Central memory CD8-positive, alpha-beta T cell (primary cell): ENCODE measurements at places on chromosomes 12 and 14.

DNA sequence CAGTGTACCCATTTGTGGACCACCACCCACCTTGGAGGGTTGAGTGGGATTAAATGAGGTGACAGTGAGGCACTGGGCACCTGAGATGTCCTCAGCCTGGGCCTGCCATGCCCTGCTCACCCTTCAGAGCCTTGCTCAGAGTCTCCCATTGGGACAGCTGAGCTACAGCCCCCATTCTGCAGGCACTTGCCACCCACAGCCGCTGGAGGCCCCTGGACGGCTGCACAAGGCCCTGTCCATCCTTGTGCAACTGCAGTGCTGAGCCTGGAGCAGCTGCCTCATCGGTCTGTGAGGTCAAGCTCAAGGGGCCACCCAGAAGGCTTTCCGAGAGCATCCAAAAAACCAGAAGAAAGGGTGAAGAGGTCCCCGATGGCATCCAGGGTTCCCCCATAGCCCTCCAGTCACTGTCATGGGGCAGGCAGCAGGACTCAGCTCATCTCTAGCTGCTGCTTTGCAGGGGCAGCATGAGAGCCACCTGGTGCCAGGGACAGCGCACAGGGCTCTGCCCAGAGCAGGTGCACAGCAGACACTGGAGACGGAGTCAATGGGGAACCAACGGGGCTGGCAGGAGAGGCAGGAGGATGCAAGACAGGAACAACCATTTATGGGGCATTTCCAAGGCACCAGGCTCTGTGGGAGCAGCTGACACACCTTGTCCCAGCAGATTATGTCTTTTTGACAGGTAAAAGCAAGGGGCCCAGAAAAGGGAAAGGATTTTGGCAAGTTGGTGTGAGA is 84.6 kb downstream of the ARL6IP4 start:
- DNase-seq, result no peak

DNA sequence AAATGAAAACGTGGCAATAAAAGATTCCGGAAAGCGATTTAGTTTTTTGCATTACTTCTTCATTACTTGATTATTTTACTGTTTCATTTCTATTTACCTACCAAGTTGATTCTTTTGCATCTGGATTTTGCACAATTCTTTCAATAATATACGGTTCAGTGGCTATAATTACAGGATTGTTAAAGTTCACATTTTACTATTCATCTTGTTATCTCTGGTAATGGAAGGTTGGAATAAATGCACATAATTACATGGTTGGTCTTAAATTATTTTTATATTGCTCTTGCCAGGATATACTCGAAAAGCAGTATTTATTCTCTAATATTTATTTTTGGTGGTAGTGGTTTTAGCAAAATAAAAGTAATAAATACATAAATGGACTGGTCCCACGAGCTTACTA is 837.9 kb downstream of the DIO2 start:
- DNase-seq, result no peak

- DNase-seq, result no peak
These were observed 125.4 kb downstream of the STXBP6 start for GRCh38 chr14:24924544-24924943.

DNA sequence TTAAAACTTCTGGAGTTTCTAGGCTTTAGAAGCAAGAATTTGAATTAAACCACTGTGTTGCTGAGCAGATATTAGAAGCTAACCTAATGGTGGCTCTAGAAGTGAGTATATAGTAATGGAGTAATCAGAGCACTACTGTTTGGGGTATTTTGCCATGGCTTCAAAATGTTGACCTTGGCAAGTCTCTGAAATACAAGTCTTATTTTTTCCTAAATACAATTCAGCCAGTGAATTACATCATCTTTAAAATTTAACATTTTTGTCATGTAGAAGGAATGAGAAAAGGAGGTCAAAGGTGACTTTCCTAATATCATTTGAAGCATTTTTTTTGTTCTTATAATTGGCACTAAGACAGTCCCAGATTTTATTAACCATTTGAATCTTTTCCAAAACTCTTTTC is 25.2 kb downstream of the PMCH start:
- no peak for DNase-seq

- DNase-seq, result no peak
These were observed 67.4 kb downstream of the DDX51 start for GRCh38 chr12:132076711-132077110.

DNA sequence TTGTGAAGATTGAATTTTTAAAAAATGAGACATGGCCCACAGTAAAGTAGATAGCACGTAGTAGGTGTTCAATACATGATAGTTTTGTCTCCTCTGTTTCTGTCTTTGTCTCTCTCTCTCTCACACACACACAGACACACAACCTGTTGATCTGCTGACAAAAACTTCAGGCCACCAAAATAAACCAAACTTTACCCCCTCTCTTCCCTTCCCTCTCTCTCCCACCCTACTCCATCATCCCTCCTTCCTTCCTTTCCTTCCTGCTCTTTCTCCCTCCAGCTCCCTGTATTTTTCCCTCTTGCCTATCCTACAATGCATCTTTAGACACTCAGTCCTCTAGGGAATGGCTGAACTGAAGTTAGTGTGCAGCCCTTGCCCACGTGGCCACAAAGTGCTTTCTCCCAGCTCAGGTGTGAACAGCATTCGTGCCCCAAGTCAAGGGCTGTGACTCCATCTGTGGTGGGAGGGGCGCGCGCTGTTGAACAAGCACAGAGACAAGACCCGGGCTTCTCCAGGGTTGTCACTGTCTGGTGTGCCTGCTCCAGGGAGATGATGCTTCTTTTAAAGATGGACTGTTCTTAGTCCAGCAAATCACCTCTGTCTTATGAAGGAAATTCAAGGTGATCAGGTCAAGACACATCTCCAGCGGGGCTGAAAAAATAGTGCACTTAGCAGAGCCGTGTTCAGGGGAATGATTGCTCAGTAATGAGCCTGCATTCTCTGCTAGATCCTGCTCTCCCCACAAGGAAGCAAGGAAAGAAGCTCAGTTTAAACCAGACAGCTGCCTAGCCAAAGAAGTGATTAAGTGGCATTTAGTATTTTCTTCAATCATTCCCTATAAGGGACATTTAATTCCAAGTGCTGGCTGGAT is 75.3 kb downstream of the WSCD2 start:
- DNase-seq, result no peak

- no peak for DNase-seq
These were observed 31.8 kb upstream of the KRT77 start for GRCh38 chr12:52735106-52735505.

GRCh38 chr14:63563370-63564026 is 20.3 kb upstream of the PPP2R5E start:
- no peak for DNase-seq

DNA sequence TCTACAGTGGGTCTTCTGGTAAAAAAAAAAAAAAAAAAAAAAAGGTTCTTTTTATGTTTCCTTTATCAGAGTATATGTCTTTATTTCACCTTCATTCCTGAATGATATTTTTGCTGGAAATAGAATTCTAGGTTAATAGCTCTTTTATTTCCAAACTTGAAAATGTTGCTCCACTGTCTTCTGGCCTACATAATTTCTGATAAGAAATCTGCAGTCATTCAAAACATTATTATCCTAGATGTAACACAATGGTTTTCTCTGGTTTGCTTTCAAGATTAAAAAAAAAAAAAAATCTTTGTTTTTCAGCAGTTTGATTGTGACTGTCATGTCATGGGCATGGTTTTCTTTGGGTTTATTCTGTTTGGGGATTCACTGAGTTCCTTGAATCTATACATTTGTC is 19.5 kb downstream of the DCP1B start:
- DNase-seq, result no peak

- DNase-seq, result no peak
These were observed 1297.7 kb downstream of the AACS start for GRCh38 chr12:126362964-126363363.

- no peak for DNase-seq
These were observed 2.3 kb downstream of the CLEC2B start for GRCh38 chr12:9866860-9867269.

GRCh38 chr12:77522247-77522646 is 308.4 kb upstream of the NAV3 start:
- no peak for DNase-seq

GRCh38 chr12:32585680-32586079 is 93.4 kb upstream of the DNM1L start:
- DNase-seq, result no peak

- DNase-seq, result no peak
These were observed 55.5 kb upstream of the LDHB start for GRCh38 chr12:21713133-21713532.

DNA sequence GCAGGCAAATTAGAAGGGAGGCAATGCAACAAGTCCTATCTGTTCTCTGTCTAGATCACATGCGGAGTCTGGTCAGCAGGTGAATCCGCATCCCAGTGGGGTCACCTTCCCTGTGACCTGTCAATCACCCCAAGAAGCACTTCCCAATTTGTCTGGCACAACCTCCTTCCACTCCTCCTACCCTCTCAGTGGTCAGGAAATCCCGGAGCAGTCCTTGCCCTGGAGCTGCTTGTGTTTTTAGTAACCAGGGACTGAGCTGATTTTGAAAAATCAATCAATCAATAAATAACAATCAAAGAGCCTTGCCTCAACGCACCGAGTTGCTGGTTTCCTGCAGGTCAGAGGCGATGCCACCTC is 572 bp upstream of the ACSS3 start:
- DNase-seq, result no peak

- no peak for DNase-seq
These were observed 19.2 kb downstream of the PPTC7 start for GRCh38 chr12:110563702-110564470.

DNA sequence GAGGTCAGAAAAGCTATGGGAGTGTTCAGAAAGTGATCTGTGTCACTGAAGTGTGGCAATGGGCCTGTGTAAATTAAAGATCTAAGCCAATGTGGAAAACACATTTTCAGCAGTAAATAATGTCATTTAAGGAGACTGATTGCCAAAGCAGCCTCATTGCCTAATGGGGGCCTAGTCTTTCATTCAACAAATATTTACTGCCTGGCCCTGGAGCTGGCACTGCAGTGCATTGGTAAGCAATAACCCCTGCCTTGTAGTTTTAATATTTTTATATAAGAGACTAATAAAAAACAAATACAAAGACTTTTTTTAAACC is 326.6 kb downstream of the BTG1 start:
- DNase-seq, result no peak

GRCh38 chr12:59595883-59596540 is at the start of gene SLC16A7:
Gene SLC16A7 (plus strand): TSS chr12:59596029. CDS start chr12:59704802, 108,773 bp downstream.
- peak; percentile 73 for DNase-seq

- no peak for DNase-seq
These were observed 177.4 kb upstream of the HIF1A start for GRCh38 chr14:61517911-61518384.

DNA sequence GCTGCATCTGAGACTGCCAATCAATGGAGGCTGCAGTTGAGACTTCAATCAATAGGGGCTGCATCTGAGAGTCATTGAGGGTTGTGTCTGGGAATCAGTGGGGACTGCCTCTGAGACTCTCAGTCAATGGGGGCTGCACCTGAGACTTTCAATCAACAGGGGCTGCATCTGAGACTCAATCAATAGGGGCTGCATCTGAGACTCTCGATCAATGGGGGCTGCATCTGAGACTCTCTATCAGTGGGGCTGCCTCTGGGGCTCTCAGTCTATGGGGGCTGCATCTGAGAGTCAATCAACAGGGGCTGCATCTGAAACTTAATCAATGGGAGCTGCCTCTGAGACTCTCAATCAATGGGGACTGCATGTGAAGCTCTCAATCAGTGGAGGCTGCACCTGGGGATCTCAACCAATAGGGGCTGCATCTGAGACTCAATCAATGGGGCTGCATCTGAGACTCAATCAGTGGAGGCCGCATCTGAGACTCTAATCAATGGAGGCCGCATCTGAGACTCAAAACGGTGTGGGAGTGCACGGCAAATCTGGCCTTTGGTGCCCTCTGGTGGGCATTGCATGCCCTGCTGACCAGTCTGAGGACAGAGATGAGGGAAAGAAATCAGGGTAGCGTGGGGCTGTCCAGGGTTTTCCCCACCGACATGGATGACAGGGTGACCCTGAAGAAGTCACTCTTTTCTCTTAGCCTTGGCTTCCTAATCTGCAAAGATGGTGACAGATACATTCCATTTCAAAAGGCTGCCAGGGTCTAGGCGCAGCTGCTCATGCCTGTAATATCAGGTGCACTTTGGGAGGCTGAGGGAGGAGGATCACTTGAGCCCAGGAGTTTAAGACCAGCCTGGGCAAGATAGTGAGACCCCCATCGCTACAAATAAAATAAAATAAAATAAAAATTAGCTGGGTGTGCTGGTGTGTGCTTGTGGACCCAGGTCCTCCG is 41.3 kb upstream of the EIF5 start:
- DNase-seq, result peak; percentile 43

GRCh38 chr14:94173885-94174603 is at the start of gene PPP4R4:
Gene PPP4R4 (plus strand): TSS chr14:94174322. CDS start chr14:94174466, 144 bp downstream.
- peak; percentile 74 for DNase-seq

- no peak for DNase-seq
These were observed 53.9 kb downstream of the EMP1 start for GRCh38 chr12:13250416-13250815.

- DNase-seq, result no peak
These were observed 191.2 kb upstream of the PELI2 start for GRCh38 chr14:55927028-55927427.

- no peak for DNase-seq
These were observed 28.7 kb downstream of the PPM1A start for GRCh38 chr14:60277605-60278190.

DNA sequence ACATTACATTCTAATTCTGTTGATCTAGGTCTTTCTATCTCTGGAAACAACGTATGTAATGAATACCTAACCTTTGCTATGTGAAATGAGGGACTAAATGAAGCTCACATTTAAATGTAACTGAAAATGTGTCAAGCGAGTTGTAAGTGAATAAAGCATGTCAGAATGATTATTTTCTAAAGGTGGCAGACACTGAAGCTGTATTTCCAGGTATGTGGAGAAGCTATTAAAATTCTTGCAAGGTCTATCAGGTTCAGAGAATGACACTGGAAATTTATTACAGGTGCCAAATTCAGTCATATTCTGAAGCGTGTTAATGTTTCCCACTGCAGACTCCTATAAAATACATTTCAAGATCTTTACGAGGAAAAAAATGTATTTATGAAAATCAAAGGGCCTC is 641.4 kb downstream of the RPS29 start:
- no peak for DNase-seq

- DNase-seq, result peak; percentile 93
These were observed 45.8 kb upstream of the PNMA1 start for GRCh38 chr14:73759714-73760597.

- no peak for DNase-seq
These were observed 756.4 kb downstream of the C12orf50 start for GRCh38 chr12:87272851-87273250.

DNA sequence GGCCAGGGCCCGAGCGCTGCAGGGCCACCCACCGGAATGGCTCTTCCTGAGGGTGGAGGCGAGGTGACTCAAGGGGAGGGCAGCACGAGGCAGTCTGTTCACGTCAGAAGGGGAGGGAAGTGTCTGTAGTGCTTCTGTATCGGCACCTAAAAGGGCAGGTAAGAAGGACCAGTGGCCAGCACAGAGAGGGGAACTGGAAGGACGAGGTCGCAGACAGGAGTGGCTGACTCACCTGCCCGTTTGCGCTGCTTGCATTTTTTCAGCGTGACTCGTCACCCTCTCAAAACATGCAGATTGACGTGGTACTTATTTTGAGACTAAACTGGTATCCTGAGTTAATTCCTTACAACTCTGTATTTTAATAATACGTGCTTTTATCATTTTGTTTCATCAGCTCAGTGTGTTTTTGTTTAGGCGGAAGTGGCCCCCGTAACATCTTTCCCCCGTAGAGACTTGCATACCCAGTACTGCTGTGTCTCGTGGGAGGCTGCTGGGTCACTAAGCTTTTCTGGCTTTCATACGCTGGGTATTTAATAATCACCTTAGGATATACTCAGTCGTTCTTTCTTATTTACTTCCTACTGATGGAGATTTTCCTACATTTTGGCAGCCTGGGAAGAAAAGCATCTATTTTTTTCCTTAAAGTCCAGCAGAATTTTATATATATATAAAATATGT is 26.4 kb downstream of the SFSWAP start:
- no peak for DNase-seq
